ENCODE measurements at places on chromosomes 6 and 20. TPM values are rescaled to one million over a fixed set of nuclear protein-coding genes. Genes with fewer than 3 reads are reported as not detected.

DNA sequence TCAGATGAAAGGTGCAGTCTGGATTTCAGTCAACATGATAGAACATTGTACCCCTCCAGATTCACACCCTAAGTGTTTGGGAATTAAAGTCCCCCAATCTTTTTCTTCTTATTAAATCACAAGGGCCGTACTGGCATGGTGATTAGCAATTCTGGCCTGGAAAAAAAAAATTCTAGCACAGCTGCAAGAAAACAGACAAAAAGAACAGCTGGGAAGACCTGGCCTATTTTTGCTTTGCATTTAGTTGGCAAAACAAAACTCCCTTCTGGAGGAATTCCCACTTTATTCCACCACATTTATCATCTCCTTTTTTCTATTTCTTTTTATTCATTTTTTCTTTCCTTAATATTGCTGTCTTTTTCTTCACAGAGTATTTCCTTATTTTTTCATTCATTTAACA lies 39.8 kb upstream of the AKAP12 start:
- no peaks in the 10 kb centered on the region for H3K27me3 ChIP-seq
- no peak overlapping the region for H3K27ac ChIP-seq
- no peak for DNase-seq
- H3K36me3 ChIP-seq: no peaks in the 10 kb centered on the region
- H3K4me3 ChIP-seq: no peak overlapping the region

DNA sequence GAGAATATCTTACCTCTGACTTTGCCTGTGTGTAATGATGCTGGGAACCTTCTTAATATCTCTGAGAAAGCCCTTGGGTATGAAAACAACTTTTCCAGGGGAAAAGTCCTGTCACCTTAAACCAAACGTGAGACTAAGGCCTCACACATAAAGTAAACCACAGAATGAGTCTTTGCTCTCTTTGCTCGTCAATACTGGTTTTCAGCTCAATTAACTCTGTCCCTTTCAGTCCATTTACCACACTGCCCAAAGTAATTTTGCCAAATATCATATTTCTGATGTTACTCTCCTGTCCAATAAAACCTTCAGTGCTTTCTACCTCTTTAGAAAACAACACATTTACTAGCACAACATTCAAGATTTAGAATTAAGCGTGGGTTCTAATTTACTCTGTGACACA lies 100.5 kb upstream of the HMGCLL1 start:
- no peak for DNase-seq
- H3K4me1 ChIP-seq: no peaks in the 10 kb centered on the region
- no peak overlapping the region for H3K4me3 ChIP-seq
- no peak overlapping the region for H3K27ac ChIP-seq

GRCh38 chr20:39270837-39271604 lies 308.9 kb downstream of the DHX35 start:
- H3K36me3 ChIP-seq: no peaks in the 10 kb centered on the region
- H3K4me1 ChIP-seq: no peaks in the 10 kb centered on the region
- peaks cover 81% of the 10 kb centered on the region for H3K27me3 ChIP-seq
- H3K27ac ChIP-seq: no peak overlapping the region
- no peak overlapping the region for H3K4me3 ChIP-seq

Gene ZNF133
- total RNA-seq: 5.0 TPM

Gene PPP1R16B
- not detected for total RNA-seq

Gene PRKN
- 3.8 TPM for total RNA-seq

Gene CCNC
- 84.1 TPM for total RNA-seq
